ENCODE measurements at places on chromosomes 3 and 15.

DNA sequence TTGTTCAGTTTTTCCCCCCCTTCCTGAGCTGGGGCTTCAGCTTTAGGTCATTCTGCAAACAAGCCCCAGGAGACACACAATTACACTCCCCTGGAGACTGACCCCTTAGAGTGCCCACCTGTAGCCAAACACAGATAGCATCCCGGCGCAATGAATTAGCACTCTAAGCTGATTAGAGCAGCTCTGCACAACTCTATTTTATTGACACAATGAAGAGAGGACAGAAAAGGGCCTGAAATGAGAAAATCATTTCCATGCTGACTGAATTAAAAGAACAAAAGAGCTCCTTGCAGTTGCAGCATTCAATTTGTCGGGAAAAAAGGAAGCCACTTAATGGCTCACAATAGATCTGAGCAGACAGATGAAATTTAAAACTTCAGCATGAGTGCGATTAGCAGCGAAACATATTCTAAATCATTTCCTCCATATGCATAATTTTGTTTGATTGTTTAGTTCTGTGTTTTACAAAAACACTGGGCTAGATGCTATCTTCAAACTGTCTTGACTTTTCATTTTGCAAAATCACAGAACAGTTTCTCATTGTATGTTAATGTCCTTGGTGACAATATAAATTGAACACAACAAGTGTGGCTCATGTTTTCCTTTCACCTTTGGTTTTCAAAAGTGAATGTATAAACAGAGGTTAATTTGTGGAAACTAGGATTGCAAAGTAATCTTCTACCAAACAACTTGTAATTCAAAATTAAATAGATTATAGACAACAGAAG is 308.6 kb downstream of the MECOM start:
- DNase-seq, result no peak

DNA sequence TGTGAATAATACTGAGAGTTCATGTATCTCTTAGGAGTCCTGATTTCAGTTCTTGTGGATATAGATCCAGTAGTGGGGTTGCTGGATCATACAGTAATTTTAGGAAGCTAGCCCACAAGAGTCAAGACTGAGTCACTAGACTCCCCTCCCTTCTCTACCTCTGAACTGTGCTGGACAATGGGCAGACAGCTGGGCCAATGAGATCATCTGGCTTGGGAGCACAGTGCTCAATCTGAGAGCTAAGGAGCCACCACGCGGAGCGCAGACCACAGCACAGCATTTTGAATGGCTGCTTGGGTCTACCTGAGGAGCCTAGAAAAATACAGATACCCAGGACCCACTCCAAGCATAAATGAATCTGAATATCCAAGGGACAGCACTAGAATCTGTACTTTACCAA is 32.5 kb downstream of the WNT5A start:
- no peak for DNase-seq

DNA sequence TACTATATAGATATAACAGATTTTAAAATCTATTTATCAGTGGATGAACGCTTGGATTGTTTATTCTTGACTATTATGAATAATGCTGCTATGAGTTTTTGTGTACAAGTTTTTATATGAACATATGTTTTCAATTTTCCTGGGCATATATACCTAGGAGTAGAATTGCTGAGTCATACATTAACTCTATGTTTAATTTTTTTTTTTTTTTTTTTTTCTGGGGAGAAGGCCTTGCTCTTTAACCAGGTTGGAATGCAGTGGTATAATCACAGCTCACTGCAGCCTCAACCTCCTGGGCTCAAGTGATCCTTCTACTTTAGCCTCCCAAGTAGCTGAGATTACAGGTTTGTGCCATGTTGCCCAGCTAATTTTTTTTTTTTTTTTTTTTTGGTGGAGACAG is 9.1 kb downstream of the CIDEC start:
- DNase-seq, result no peak

DNA sequence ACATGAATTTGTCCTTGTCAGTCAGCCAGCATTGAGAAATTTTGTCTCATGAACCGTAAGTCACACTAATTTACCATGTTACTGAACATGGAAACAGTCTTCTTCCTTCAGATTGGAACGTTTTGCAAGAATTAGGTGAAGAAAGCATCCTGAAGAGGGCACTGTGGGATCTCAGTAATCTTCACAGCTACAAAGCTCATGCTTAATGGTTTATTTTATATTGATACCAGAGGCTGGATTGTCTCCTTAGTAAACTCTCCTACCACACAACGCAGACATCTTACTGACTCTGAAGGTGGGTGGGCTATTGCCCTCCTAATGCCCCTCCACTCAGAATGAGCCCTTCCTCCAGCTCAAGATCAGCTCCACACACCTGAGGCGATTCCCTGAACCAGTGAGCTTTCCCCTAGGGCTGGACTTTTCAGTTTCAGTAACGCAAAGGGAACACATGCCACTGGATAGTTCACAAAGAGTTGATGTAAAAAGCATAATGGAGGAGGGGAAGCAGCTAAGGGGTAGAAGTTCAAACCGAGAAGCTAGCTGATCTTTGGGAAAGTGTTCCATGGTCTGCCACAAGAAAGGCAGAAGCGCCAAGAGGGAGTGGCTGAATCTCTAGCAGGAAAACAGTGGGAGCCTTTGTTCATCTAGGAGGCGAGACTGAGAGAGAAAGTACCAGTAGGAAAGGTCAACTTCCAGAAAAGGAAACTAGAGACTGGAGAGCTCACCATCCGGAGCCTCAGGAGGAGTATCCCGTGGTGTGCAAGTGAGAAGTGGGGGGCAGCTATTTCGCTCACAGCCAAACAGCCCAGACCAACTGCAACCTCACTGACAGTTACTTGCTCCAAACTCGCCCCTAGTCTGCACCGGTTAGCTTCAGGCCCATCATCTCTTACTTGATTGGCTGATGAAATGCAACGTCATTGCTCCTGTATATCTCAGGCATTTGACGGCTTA is at the start of gene SLC9C1:
SLC9C1 (minus strand) TSS at position 849 of the 954 bp plus-strand sequence. CDS start 7,425 bp downstream, outside the sequence.
- DNase-seq, result peak; percentile 80

DNA sequence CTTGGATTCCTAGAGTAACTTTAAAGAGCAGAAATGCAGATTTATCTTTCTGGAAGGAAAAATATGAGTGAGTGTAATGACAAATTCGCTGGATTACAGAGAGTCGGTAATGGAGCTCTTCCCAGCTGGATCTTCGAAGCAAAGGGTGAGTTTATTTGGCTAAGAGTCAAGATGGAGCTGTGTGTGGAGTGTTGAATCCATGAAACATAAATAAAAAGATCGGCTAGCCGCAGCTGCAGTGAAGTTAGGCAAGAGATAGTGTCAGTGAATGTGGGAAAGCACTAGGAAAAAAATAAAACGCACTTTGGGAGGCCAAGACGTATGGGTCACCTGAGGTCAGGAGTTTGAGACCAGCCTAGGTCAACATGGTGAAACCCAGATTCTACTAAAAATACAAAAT is 10.3 kb downstream of the NAALADL2 start:
- DNase-seq, result no peak

GRCh38 chr3:133893683-133894352 is 1.9 kb downstream of the RAB6B start:
- DNase-seq, result no peak

GRCh38 chr3:169666076-169666375 is 2.5 kb upstream of the MECOM start:
- DNase-seq, result no peak

DNA sequence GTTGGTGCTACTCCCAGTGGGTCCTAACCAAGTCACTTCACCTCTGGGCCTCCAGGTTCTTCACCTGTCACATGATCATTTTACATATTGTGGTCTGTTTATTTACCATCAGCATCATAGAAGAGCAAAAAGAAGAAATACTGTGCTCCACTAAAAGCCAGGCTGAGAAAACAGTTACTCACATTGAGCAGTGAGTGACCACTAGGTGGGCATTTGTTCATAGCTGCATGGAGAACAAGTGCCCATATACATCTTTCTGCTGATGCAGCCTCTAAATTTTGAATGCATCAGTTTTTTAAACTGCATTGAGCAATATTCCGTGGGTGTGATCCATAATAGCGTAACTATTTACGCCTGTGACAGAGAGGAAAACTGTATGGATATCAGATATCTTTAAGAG is 76.2 kb downstream of the DCUN1D1 start:
- DNase-seq, result no peak

GRCh38 chr3:72144773-72145505 is 360.0 kb upstream of the PROK2 start:
- DNase-seq, result no peak

- DNase-seq, result no peak
These were observed 16.3 kb downstream of the CSPG4 start for GRCh38 chr15:75696311-75696720.

DNA sequence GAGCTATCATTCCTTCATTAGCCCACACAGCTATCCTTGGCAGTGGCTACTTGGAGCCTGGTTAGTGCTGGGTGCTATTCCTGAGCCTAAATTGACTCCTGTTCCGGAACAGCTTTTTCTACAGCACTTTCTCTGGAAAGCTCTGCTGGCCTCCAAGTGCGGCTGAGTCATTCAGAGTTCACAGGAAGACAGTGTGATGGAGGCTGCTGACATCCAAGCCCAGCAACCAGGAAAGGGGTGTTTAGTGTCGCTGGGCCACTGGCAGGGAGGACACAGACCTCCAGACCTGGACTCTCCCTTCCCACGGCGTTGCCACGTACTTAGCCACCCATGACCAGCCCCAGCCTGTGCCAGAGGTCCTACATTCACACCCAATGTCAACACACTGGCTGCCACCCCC is 28.7 kb downstream of the CACNA2D2 start:
- DNase-seq, result peak; percentile 19

- DNase-seq, result no peak
These were observed 26.3 kb upstream of the LRRN1 start for GRCh38 chr3:3772920-3773319.

- no peak for DNase-seq
These were observed 5.0 kb downstream of the NUDT16 start for GRCh38 chr3:131386429-131387165.

GRCh38 chr15:100663086-100663914 is 60.9 kb downstream of the ASB7 start:
- DNase-seq, result peak; percentile 37

DNA sequence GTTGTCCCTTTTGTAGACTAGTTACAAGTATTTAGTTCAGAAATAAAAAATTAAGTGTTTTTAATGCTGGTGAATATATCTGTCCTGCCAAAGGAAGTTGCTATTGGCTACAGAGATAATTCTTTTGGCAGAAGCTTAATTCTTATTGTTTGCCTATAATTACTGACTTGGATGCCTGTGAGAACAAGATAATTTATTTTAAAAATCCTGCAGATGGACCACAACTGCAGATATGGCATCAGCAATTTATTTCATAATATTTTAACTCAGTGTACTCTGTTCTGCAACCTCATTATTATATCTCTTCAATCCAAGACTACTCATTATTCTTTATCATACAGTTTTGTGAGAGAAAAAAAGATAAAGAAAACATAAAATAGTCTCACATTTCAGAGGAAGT is 789.8 kb downstream of the NAALADL2 start:
- no peak for DNase-seq

DNA sequence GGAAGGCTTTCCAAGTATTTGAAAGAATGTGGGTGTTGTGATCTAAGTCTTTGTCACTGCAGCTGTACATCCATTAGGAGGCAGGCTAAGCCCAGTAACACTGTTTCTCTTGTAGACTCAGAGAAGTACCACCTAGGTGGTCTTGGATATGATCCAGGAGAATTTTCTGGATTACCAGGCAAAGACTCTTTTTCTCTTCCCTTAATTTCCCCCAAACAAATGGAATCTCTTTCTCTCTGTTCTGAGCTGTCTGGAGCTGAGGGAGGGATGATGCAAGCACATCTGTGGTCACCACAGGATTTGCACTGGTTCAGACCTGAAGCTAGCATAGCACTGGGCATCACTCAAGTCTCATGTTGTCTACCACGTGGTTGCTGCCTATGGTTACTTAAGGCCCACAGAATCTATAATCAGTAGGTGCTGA is 227.6 kb downstream of the NECTIN3 start:
- DNase-seq, result peak; percentile 47

GRCh38 chr15:66477011-66477410 is 20.6 kb downstream of the SNAPC5 start:
- DNase-seq, result no peak

DNA sequence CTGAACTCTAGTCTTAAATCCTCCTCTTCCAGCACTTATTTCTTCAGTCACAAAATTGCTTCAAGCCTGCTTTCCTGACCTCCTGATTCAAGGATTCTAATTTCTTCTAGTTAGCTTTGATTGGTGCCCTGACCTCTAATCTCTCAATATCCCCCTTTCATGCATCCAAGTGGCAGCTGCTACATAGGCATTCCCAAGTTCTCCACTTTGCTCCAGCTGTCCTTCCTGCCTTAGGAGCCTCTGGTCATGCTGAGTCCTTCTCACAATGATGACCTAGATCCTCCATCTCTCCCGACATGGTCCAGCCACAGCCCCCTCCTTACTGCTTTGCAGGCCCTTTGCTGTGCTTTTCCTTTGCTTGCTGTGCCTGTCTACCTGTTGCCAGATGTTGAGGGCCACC is 347.8 kb upstream of the C2CD4B start:
- DNase-seq, result no peak

- DNase-seq, result no peak
These were observed 33.6 kb downstream of the SLC6A20 start for GRCh38 chr3:45762647-45763302.

DNA sequence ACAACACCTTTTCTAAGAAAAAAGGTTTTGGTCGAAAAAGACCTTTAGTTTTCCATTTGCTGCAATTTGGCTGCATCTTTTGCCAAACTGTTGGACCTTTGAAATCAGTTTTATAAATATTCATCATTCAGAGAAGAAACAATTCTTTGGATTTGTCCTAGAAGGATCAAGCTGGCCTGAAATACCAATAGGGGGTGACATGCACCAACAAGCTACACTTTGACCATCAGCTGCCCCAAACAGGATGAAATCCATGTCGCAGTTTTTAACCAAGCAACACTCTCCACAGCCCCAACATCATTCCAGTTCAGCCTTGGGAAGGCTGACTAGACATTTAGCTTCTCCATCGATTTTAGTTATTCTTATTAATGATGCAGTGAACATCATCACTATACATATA is 9.8 kb downstream of the RPL15 start:
- no peak for DNase-seq

DNA sequence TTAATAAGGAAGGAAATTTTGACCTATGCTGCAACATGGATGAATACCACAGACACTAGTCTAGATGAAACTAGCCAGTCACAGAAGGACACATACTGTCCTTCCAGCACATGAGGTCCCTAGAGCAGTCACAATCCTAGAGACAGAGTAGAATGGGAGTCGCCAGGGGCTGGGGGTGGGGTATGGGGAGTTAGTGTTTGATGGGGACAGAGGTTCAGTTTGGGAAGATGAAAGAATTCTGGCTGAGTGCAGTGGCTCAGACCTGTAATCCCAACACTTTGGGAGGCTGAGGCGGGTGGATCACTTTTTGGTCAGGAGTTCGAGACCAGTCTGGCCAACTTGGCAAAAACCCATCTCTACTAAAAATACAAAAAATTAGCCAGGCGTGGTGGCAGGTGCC is 99.2 kb downstream of the TPRA1 start:
- no peak for DNase-seq

DNA sequence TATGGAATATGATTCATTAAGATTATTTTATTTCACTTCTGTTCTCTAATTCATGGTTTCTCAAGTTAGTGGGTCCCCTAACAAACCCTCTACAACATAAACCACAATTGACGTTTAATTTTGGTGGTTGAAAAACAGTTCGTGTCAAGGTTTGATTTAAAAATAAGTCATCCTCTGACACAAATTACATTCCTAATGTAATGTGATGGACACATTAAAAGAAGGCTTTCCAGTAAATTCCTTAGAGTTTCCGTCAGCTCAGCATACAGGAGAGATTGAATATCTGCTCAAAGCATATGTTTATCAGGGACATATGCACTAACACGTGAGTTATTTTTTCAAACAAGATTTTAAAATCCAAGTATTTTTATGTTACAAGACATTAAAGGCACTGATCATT is 626.5 kb upstream of the ADAMTS9 start:
- no peak for DNase-seq
